ENCODE measurements at places on chromosomes 3 and 15.

DNA sequence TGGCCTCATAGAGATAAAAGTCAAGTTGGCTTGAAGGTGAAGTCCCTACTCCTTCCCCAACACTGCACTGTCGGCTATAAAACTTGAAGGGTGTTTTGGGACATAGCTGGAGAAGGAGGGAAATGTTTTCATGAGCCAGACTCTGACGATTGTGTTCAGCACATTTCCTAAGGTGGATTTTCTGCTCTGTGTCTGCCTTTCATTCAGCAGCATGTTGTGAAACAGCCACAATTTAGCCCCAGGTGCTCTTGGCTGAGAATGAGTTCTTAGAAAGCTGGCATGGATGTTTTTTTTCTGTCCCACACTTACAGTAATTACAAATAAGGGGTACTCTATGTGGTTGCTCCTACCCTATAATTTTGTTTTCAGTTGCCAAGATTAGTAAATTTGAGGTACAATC, 492.4 kb downstream of the MCTP2 start:
- DNase-seq, result no peak

DNA sequence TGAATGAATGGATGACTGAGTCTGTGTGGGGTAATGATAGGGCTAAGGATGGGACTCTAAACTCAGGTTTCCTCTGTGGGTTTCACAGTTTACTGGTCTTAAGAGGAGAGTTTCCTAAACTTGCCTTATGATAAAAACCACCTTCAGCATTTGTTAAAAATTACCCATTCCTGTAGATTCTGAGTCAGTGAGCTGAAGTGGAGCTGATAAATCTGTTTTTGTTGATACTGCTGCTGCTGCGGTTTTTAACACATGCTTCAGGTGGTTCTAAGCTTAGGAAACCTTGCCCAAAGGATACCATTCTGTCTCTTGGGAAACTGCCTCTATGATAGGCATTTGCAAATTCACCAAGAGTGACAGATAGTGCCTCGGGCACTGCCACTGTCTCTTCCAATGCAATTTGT, 52.6 kb downstream of the MECOM start:
- no peak for DNase-seq

DNA sequence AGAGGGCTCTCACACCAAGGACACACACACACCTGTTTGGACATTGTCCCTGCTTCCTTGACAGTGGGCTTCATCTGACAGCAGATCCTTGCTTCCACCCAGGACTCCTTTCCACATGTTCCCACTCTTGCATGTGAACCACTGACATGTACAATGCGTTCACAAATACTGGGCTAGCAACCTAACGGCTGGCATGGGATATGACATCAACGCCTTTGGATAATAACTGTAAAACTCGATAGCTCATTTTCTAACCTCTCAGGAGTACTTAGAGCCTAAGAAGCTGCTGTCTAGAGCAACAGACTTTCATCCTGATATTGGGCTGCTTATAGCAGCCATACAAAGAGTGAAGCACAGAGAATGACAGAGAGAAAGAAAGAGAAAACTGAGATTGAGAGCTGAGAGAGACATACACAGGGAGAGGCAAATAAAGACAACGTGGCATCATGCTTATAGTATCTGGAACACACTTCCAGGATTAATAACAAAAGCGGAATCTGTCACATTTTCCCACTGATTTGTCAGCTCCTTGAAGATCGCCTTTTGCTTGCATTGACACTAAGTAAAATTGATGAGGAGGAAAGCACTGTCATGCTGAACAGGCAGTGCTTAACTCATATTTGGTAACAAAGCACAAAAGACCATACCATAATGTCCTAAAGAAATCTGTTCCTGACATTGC, 1.7 kb downstream of the GUCA1C start:
- DNase-seq, result no peak

DNA sequence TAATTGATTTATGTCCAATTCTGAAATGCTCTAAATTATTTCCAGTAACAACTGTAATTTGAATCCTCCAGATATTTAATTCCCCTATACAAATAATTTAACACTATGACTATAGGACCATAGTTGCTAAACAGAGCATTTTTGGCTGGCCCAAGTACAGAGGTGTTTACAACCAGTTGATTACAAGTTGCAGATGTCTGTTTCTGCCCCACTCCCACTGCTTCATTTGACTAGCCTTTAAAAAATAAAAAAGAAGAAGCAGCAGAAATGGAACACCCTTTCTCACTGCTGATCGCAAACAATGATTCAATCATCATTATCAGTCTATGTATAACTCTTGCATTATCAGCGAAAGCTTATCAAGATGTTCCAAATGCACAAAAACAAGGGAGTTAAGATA, 54.6 kb downstream of the SENP7 start:
- DNase-seq, result no peak

GRCh38 chr3:9690451-9691450, 12.9 kb upstream of the CPNE9 start:
- no peak for DNase-seq

GRCh38 chr3:112464264-112464663, 35.0 kb downstream of the BTLA start:
- DNase-seq, result no peak

DNA sequence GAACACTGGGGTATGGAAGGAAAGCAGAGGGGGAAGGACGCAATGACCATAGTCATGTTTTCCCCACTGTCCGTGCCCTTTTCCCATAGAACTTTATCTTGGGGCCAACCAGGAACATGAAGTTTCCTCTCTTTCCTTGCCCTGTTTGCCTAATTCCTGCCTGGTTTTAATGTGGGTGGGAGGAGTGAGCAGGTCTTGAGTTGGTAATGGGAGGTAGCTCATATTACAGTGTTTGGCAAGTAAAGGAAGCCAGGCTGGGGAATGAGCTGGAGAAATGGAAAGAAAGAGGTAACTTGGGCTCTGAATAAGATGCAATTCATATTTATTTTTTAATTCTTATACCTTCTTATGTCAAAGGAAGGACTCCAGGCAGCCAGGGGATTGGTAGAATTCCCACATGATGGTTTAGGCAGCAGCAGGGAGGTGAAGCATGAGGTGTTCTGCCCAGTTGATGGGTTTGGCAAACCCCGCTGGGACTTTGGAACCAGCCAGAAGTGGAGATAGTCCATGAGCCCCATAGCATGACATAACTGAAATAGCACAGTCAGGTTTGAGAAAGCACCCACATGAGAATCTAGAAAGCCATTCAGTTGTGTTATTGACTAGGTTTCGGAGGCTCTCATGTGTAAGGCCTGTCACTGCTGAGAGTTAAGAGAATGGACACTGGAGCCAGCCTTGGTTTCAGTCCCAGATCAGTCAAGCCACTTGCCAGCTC, 60.0 kb downstream of the CCK start:
- no peak for DNase-seq

GRCh38 chr3:58079773-58080172, 71.6 kb downstream of the FLNB start:
- DNase-seq, result no peak

- DNase-seq, result no peak
Observed at GRCh38 chr3:81214631-81215030, 546.8 kb downstream of the GBE1 start.

GRCh38 chr15:74960286-74960685, 3.7 kb upstream of the RPP25 start:
- DNase-seq, result no peak

GRCh38 chr3:107662124-107662507, 139.4 kb downstream of the BBX start:
- DNase-seq, result no peak

- DNase-seq, result peak; percentile 92
Observed at GRCh38 chr15:95247071-95247984, 1016.0 kb downstream of the MCTP2 start.

GRCh38 chr3:57544181-57545125, at the start of gene DNAH12:
Gene DNAH12 (minus strand): TSS chr3:57544344. CDS start chr3:57542870, 1,474 bp downstream.
- no peak for DNase-seq

DNA sequence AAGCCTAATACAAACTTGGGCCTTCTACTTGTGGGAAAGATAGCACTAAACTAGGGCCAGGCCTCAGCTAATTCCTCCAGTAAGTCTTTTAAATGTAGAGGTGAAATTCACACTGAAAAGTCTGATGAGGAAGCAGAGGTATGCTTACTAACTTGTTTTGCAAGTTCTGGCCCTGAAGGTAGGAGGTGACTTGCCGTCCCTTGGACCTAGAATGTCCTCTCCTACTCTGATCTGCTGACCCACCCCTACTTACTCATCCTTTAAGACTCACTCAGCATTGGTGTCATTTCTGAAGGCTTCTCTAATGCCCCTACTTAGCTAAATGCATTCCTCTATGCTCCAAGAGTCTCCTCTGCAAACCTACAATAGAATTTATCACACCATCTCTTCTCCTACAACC, 19.4 kb downstream of the RIOX2 start:
- DNase-seq, result no peak

GRCh38 chr15:64611085-64611725, 150.8 kb downstream of the ZNF609 start:
- DNase-seq, result no peak

DNA sequence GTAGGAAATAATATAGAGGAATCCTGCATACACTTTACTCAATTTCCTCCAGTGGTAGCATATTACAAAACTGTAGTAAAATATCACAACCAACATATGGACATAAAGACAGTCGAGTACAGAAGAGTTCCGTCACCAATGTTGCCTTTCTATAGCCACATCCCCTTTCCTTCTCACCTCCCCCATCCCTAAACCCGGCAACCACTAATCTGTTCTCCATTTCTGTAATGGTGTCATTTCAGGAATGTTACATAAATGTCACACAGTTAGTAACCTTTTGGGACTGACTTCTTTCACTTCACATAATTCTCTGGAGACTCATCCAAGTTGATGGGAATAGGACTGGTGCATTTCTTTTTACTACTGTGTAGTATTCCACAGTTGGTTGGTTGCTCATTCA, 41.4 kb upstream of the ATG7 start:
- DNase-seq, result no peak

DNA sequence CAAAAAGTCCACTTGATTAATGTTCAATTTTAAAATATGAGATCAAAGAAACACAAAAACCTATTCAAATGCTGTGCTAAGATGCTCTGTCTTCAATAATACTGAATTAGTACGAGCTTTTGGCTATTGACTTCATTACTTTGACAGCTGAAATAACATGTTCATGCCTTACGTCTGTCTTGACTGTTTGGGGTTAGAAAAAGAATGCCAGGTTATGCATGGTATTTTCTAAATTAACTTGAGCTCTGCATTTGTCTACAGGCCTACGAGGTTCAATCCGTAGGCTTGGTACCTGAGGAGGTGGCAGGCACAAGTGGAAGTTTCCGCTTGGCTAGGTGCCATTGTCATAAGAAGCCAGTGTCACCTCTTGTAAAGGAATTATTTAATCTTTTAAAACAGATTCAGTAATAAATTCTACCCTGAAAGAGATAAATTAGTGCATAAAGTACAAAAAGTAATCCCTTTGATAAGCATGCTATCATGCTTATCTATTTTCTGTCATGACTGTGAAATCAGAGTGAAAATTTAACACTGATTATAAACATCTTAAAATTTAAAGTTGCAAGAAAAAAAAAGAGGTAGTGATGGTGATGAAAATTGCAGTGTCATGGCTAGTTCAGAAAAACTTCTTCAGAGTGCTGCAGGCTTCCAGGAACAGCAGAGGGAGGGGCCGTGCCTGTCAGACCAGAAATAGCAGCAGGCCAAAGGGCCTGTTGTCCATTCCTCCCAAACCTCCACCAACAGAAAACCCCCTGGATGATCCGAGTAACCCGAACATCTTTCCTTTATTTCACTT, 115.7 kb downstream of the ARRDC4 start:
- no peak for DNase-seq

DNA sequence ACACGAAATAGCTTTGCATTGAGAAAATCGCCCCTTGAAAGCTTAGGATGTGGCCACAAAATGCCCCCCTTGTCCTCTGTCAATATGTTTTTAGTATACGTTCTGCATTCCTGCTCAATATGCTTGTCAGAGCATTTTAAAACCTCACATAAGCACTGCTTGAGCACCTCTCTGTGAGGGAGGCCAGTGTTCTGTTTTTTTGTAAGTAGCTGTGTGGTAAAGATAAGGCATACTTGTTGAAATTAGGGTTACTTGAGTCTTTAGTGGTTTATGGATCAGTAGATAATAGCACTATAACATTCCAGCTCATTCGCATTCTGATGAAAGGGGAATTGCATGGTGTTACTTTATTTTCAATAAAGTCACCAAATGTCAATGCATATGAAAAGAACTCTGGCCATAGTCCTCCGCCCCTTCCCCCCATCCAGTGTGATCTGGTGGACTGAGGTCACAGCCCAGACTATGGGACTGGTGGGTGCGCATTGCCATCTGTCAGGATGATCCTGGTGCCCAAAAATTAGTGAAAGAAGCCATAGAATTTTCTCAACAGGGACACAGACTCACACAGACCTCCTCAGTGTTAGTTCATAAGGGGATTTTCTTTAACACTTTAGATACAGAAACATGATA, 33.1 kb downstream of the IL1RAP start:
- no peak for DNase-seq

- DNase-seq, result no peak
Observed at GRCh38 chr3:128215800-128216495, 62.7 kb downstream of the EEFSEC start.

DNA sequence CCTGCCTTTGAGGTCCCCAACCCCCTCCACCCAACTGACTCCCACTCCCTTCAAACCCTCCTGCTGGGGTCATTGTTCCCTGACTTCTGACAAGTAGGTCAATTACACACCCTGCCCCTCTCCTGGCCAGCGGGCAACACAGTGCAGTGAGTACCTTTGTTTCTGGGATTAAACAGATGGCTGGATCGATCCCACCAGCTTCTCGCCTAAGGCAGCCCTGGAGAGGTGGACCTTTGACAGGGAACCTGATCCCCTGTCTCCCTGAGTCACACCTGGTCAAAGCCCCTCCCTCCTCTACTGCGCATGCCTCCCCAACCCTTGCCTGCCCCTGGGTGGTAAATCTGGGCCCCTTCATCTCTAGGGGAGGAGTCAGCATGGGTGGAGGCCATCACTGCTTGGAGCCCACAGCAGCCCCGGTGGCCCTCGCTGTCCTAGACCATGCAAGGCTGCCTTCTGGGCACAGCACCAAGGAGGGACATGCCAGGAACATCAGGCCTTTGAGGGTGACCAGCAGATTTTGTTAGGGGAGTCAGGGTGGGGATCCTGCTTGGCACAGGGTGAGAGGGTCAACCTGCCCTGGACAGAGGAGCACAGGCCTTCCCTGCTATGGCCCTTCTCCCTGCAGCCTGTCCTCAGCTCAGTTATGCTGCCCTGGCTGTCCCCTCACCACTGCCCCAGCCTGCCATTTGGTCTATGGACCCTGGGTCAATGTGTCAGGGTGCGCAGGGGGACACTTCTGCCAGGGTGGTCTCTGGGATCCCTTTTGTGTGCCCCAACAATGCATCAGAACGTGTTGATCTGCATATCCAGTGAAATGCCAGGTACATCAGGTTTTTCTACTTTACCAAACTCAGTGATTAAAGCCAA, 9.8 kb upstream of the PRR23E start:
- peak; percentile 6 for DNase-seq

All from HCT116 (cell line).